ENCODE measurements at places on chromosomes 3 and 15. TPM values are rescaled to one million over a fixed set of nuclear protein-coding genes. Genes with fewer than 3 reads are reported as not detected.

GRCh38 chr3:125123451-125124305 is 67.9 kb upstream of the HEG1 start:
- peaks cover 42% of the 10 kb centered on the region for H3K4me1 ChIP-seq
- H3K36me3 ChIP-seq = no peaks in the 10 kb centered on the region
- no peak overlapping the region for H3K27ac ChIP-seq
- DNase-seq = no peak
- H3K27me3 ChIP-seq = peaks cover 2% of the 10 kb centered on the region

GRCh38 chr3:29354894-29355293 is 74.0 kb downstream of the RBMS3 start:
- no peaks in the 10 kb centered on the region for H3K27me3 ChIP-seq
- no peaks in the 10 kb centered on the region for H3K4me1 ChIP-seq
- DNase-seq = no peak
- no peak overlapping the region for H3K27ac ChIP-seq

DNA sequence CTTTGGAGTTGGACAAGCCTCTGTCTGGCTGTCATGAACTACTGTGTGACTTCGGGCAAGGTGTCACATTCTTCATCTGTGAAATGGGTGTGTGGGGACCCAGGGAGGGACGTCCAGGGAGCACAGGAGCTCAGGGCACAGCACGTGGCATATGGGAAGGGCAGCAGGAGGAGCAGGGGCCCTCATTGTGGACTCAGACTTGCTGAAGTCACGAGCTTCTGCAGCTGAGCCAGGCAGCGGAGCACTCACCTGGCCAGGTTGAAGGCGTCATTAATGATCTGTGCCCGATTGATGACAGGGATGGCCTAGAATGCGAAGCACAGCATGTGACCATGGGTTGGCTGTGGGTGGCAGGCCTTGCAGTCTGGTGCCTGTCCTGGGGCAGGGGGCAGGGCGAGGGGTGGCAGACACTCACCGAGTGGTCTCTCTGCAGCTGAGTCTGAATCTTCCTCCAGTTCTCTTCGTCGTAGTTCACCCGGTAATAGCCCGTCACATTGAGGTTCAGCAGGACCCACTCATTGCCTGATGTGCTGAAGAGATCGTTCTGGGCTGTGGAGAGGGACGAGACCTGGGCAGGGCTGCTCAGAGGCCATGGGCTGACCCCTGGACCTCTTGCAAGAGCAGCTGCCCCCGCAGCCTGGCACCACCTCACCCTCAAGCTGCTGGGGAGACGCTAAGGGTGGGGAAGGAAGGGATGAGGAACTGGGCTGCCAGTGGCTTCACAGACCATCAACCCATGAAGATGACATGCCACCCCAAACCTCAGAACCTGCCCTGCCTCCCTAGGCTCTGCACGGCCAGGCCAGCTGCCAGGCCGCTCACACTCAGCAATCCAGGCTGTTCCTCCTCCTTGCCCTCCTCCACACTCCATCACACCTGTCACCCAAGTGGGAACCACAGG is 15.4 kb downstream of the ANPEP start:
- H3K27me3 ChIP-seq = peaks cover 5% of the 10 kb centered on the region
- H3K4me3 ChIP-seq = no peak overlapping the region
- no peaks in the 10 kb centered on the region for H3K36me3 ChIP-seq
- no peaks in the 10 kb centered on the region for H3K4me1 ChIP-seq

- H3K27me3 ChIP-seq = peaks cover 9% of the 10 kb centered on the region
- DNase-seq = no peak
- no peak overlapping the region for H3K27ac ChIP-seq
- H3K4me3 ChIP-seq = no peak overlapping the region
- H3K36me3 ChIP-seq = no peaks in the 10 kb centered on the region
- no peaks in the 10 kb centered on the region for H3K4me1 ChIP-seq
Measured at GRCh38 chr15:69510556-69510955, 57.9 kb downstream of the RPLP1 start.

DNA sequence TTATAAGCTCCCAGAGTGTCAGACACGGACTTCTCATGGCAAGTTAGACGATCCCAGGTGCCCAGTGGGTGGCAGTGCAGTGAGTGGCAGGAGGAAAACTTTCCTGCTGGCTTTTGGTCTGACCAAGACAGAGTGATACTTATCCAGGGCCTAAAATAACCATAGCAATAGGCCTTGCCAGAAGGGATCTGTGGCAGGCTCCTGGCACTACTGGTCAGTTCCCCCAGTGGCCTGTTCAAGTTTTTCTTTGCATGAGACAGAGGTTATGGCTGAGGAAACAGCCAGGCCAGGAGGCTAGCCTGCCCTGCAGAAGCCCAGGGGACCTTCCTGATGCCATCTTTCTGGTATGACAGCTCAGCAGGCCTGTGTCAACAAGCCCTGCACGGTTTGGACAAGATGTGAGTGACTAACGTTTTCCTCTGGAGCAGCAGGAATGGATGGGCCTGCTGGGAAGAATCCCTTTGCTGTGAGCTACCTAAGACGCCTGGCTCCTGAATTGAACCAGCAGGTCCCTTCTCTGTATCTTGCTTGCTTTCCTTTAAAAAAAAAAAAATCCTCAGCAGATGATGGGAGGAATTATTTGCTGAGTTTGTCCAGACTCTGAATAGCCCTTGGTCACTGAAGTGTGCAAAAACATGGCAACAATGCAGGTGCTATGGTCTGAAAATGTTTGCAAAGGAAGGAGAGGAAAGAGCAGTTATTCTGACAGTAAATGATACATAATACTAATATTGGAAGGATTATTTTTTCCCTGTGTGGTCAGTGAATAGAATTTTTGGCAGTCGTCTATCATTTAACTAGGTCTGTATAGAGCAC is 18.0 kb downstream of the SCG5 start:
- no peak for DNase-seq
- no peak overlapping the region for H3K4me3 ChIP-seq
- H3K27me3 ChIP-seq = no peaks in the 10 kb centered on the region
- peaks cover 2% of the 10 kb centered on the region for H3K36me3 ChIP-seq
- H3K27ac ChIP-seq = no peak overlapping the region

GRCh38 chr3:4818986-4819693 is 160.1 kb upstream of the BHLHE40 start:
- H3K4me3 ChIP-seq = no peak overlapping the region
- DNase-seq = no peak
- H3K36me3 ChIP-seq = peaks cover 77% of the 10 kb centered on the region
- H3K27ac ChIP-seq = peak overlapping the region; percentile 10
- peaks cover 50% of the 10 kb centered on the region for H3K4me1 ChIP-seq

- H3K4me3 ChIP-seq = no peak overlapping the region
- H3K36me3 ChIP-seq = peaks cover 2% of the 10 kb centered on the region
- no peak overlapping the region for H3K27ac ChIP-seq
- DNase-seq = no peak
- H3K4me1 ChIP-seq = peaks cover 9% of the 10 kb centered on the region
Measured at GRCh38 chr3:100033184-100033583, 81.1 kb downstream of the FILIP1L start.

DNA sequence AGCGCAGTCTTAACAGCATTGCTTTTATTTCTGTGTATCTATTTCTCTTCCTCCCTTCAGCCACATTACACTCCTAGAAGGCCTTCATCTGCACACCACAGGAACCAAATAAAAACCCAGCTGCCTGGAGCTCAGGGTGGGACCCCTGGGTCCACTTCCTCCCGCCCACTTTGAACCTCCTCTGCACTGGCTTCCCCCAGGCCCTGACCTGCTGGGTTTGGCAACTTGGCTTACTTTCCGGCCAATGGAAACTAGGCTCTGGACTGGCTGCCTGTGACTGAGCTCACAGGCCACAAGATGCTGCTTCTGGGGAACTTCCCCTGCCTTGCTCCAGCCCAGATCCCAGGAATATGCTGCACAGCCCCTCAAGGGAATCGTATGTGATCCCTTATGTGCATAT is 89.8 kb downstream of the SEMA5B start:
- no peak for DNase-seq
- no peaks in the 10 kb centered on the region for H3K4me1 ChIP-seq
- H3K27ac ChIP-seq = no peak overlapping the region
- H3K4me3 ChIP-seq = no peak overlapping the region
- peaks cover 4% of the 10 kb centered on the region for H3K27me3 ChIP-seq

EIF2B5 gene
- total RNA-seq = 46.4 TPM

GOLGA6B gene
- not detected for total RNA-seq

All from activated CD4-positive, alpha-beta T cell treated with anti-CD3 and anti-CD28 coated beads for 36 hours (primary cell).